ENCODE measurements at places on chromosomes 16 and 17.

GRCh38 chr17:75442168-75443103 lies 14.0 kb upstream of the TMEM94 start:
- no peak for DNase-seq

DNA sequence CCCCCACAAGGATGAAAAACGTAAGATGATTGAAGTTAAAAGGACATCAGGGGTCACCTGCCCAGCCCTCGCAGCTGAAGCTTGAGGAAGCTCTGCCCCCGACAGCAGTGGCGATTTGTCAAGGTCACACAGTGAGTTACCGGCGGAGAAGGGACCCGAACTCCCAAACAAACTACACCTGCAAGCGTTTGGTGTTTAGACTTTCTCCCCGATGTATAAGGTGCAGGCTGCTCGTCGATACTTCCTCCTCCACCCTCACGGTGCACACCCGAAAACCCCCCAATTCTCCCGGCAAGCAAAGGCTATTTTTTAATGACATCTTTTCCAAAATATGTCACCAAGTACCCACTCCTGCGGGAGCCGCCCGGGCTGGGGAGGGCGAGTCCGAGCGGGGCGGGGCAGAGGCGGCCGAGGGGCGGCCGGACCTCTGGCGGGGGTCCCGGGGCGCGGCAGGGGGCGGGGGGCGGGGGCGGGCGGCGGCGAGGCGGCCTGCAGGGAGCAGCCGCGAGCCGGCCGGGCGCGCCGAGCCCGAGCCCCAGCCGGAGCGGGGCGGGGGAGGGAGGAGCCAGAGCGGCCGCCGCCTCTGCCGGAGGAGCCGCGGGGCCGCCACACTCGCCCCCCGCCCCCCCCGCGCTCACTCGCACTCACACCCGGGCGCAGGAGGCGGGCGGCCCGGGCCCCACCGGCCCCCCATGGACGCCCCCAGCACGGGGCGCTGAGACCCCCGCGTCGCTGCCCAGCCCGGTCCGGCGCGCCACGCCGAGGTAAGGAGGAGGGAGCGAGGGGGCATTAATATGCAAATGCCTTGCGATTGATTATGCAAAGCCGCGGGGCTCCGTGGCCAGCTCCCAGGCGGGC lies at the start of gene THRA:
THRA (plus strand) TSS at position 637 of the 858 bp plus-strand sequence. CDS start 11,524 bp downstream, outside the sequence.
- peak; percentile 85 for DNase-seq

DNA sequence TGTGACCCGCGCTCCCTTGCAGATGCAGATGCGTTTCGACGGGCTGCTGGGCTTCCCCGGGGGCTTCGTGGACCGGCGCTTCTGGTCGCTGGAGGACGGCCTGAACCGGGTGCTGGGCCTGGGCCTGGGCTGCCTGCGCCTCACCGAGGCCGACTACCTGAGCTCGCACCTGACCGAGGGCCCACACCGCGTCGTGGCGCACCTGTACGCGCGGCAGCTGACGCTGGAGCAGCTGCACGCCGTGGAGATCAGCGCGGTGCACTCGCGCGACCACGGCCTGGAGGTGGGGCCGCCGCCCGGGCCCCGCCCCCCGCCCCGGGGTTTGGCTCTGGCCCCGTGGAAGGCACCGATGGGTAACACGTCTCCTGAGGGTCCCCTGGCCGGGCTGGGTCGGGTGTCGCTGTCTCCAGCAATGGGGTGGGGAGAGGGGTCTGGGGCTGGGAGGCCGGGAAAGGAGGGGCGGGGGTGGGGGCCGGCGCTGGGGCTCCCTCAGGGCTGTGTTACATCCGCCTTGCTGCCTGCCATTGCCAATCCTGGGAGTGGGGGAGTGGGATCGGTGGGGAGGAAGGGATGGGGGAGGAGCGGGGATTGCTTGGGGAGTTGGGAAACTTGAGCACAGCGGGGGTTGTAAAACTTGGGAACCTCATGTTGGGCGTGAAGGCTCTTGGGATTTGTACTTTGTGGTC lies 737 bp downstream of the NUDT16L1 start:
- no peak for DNase-seq

- DNase-seq = no peak
Observed at GRCh38 chr17:17852930-17853329, 16.1 kb upstream of the SREBF1 start.

GRCh38 chr17:2672026-2672425 lies 39.5 kb downstream of the CLUH start:
- no peak for DNase-seq

- DNase-seq = no peak
Observed at GRCh38 chr16:71479420-71479819, 9.7 kb downstream of the ZNF19 start.

DNA sequence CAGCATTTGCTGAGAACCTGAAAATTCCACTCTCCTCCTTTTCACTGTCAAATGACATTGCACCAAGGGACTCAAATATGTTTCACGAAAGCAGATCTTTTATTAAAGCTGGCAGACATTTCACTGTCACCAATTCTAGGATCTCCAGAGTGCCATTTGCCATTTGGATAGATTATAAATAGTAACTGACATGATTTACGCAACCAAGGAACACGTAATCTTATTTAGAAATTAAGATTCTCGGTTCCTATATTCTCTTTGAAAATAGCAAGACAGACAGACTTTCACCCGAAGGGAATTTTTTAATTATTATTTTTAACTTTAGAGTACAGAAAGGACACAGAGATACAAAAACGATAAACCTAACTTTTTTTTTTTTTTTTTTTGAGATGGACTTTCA lies 49.6 kb downstream of the ANKFY1 start:
- DNase-seq = no peak

GRCh38 chr16:82157836-82158235 lies 12.2 kb downstream of the MPHOSPH6 start:
- DNase-seq = no peak

- DNase-seq = no peak
Observed at GRCh38 chr17:80882926-80883685, 108.5 kb upstream of the CHMP6 start.

- DNase-seq = no peak
Observed at GRCh38 chr16:29156511-29156910, 171.7 kb downstream of the LAT start.

DNA sequence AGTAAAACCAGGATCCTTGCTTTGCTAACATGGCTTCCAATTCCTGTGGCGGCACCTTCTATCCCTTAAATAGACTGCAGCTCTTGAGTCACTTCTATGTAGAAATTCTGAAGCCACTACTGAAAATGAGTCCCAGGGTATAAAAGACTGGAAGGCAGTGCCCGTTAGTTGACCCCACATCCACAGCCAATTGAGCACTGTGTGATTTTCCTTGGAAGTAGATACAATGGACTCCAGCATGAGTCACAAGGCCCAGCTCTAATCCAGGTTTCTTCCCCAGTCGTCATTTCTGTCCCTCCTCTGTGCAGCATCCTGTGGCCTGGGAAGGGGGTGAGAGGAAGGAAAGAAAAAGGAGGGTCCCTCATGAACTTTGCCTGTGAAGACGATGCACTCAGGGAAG lies 69.5 kb downstream of the HLF start:
- DNase-seq = no peak

DNA sequence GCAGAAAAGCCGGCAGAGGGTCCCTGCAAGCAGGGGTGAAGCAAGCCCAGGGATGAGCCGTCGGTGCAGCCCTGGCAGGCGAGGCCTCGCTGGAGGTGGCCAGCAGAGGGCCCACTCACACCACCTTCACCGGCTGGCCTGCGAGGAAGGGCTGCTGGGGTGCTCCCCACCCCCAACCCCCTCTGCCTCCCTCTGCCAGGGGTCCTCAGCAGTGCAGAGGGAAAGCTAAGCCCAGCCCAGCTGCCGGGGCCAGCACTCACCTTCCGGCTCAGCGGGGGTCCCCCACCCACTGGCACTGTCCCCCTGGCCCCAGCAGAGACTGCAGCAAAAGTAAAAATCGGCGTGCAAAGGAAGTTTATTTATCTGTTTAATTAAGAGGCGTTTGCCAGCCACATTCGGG lies 113.4 kb downstream of the ENGASE start:
- peak; percentile 53 for DNase-seq

- no peak for DNase-seq
Observed at GRCh38 chr16:72191551-72191950, 19.6 kb upstream of the PMFBP1 start.

DNA sequence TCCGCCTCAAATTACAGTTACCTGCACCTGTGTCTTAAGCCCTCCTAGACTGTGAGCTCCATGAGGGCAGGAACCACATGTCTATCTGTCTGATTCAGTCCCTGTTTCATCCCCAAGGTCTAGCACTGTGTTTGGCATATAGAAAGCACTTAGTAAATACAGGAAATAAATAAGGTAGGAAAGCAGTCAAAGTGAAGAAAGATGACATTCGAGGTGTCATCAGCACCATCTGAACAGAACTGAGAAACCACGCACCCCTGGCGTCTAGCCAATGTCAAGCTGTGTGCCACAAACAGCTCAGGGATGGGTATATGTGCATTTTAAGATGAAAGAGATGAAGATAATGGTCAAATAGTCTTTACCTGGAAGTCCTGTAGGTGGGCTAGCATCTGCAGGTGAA lies 79.6 kb upstream of the ATP2A3 start:
- no peak for DNase-seq

DNA sequence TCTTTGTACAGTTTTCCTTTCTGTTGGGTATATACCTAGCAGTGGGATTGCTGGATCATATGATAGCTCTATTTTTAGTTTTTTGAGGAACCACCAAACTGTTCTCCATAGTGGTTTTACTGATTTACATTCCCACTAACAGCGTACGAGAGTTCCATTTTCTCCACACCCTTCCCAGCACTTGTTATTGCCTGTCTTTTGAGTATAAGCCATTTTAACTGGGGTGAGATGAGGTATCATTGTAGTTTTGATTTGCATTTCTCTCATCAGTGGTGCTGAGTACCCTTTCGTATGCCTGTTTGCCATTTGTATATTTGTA lies 887 bp upstream of the EVI2B start:
- no peak for DNase-seq

GRCh38 chr17:15319452-15320010 lies 21.9 kb downstream of the TEKT3 start:
- DNase-seq = no peak

GRCh38 chr17:82583720-82584234 lies 64.2 kb downstream of the FOXK2 start:
- no peak for DNase-seq

GRCh38 chr16:2983706-2984136 lies 3.5 kb upstream of the PKMYT1 start:
- peak; percentile 79 for DNase-seq

DNA sequence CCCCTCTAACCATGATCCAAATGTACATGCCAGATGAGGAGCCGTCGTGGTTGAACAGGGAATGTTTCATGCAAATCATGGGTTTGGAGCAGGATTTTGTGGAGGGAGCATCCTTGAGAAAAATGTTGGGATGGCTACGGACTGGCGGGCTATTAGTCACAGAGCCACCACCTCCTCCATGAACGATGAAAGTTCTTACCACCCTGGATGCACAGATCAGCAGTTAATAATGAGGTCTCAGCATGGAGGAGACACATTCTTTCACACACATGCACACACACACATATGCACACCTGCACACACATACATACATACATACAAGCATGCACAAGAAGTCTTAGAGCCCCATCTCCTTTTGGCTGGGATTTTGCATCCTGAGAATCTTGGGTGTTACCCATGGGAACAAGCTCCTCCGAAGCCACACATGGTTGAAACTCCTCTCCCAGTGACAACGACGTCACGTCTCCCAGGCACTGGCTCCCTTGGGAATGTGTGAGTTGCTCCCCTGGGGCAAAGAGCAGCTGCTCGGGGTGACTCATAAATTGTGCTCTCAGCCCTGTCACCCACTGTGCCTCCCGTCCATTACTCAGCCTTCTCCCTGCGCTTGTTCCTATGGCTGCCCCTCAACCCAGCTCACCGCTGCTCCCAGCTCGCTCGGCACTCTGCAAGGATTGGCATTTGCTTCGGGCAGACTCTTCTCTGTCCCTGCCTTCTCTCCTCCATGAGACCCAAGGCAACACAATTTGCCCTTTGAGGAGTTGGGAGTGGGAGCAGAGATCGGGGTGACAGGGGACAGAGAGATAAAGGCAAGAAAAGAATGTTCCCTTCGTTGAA lies 344.6 kb downstream of the SOX9 start:
- no peak for DNase-seq

All from B cell (primary cell).